Urothelium cell line (cell line): ENCODE measurements at places on chromosomes 7 and 10.

- DNase-seq = no peak
Measured at GRCh38 chr7:2629746-2630681, 1.8 kb upstream of the TTYH3 start.

DNA sequence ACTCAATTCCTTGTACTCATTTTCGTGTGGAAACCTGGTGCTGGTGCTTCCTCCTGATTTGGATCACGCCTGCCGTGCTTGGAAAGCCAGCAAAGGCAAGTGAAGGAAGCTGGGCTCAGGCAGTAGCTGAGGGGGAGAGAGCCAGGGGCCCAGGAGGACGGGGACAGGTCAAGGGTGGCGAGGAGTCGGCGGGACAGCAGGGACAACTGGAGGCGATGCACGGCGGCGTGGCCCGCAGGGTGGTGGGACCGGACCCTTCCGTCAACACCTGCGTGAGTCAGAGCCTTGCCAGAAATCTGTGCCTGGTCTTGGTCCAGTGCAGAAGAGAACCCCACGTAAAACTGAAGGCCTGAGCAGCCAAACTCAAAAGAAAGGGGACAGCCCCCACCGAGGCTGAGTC, 309.7 kb upstream of the SHH start:
- DNase-seq = no peak

GRCh38 chr7:66739477-66739876, 1.1 kb upstream of the RABGEF1 start:
- DNase-seq = no peak

- DNase-seq = no peak
Measured at GRCh38 chr7:109190766-109191398, 621.2 kb downstream of the DNAJB9 start.

- no peak for DNase-seq
Measured at GRCh38 chr7:146486519-146486918, 369.9 kb downstream of the CNTNAP2 start.

- DNase-seq = no peak
Measured at GRCh38 chr10:131891929-131892805, 8.6 kb upstream of the PPP2R2D start.

DNA sequence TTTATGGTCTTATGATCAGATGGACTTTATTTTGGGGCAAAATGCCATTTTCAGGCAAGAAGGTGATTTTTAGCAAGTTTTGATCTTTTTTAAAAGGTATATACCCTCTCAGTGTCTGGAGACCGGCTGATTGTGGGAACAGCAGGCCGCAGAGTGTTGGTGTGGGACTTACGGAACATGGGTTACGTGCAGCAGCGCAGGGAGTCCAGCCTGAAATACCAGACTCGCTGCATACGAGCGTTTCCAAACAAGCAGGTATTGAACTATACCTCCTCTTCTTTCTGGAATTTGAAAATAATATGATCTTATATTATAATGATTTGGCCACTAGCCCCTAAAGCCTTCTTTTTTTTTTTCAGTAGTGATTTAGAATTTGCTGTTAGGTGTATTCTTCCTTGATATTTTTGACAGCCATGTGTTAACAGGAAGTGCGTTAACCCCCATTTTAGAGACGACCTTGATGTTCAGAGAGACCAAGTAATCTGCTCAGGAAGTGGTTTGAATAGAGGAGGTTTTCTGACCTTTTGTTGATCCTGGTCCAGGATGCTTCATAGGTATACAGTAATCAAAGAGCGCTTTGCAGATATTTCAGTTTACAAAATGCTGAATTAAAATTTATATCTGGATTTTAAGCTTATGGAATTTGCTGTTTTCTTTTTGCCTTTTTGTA, 6.2 kb downstream of the BUB3 start:
- DNase-seq = no peak

- no peak for DNase-seq
Measured at GRCh38 chr10:7107285-7107684, 303.5 kb downstream of the SFMBT2 start.

- no peak for DNase-seq
Measured at GRCh38 chr10:88996927-88997326, 6.3 kb downstream of the FAS start.

DNA sequence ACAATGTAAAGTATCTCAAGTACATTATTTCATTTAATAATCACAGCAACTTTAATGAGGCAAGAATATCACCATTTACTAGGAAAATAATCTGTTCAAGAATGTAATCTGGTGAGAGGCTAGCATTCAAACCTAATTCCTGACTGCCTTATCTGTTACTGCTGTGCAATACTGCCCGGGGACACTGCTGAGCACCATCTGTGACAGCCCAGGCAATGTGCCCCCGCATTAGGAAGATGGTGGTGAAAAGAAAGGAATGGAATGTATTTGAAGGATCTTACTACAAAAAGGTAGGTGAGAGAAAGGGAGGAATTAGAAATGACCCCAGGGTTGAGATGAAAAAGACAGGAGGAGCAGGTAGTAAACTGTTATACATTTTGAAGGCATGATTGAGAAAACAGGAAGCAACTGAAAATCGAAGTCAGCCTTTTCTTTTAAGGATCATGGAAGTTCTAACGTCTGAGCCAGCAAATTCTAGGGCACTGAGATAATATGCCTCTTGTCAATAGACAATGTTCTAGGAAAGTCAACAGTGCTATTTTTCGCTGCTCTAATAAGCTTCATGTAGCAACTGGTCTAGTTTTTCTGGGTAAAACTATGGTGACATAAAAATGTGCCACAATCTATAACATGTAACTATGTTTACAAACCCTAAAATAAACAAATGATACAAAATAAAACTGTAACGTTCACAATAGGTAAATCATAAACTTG, 90.4 kb downstream of the ETV1 start:
- DNase-seq = no peak

GRCh38 chr7:87137271-87137670, 15.0 kb upstream of the DMTF1 start:
- no peak for DNase-seq

DNA sequence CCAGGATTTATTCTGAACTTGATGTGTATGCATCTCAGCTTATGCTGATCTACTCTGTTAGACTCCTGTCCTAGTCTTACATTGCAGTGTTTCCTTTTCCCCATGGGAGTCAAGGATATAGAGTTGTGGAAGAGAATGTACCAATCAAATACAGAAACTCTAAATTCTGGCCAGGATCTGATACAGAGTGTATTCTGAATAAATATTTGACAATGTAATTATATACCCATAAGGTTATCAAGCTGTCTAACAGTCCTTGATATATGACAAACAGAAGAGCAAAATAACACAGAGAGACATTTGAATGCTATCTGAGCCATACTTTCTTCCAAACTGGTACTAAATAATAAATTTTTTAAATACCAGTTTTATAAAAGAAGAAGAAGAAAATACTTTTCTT, 116.8 kb downstream of the ETV1 start:
- no peak for DNase-seq

GRCh38 chr10:1514681-1515080, 222.6 kb downstream of the ADARB2 start:
- DNase-seq = no peak

- DNase-seq = no peak
Measured at GRCh38 chr10:48343921-48344598, 37.6 kb downstream of the MAPK8 start.

DNA sequence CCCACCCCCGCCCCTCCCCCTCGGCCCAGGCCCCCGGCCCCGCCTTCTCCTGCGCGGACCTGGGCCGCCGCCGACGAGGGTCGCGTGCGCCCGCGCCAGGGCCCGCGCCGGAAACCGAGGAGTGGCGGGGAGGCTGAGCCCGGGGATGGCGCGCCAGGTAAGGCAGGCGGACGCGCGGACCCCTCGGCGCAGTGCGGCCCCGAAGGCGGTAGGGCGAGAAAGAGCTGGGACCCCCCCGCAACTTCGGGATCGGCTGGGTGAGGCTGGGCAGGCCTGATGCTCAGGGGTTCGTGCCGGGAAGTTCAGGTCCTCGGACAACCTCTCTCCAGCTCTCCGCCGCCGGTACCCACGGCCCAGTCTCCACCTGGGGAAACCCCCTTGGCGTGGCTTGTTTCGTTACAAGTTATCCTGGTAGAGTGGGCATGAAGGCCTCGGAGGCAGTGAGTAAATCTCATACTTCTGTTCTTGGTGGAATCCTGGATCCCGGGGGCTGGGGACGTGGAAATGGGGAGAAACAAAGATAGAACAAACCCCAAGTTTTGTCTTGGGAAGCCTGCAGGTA, 58.4 kb downstream of the ZNF467 start:
- DNase-seq = no peak

DNA sequence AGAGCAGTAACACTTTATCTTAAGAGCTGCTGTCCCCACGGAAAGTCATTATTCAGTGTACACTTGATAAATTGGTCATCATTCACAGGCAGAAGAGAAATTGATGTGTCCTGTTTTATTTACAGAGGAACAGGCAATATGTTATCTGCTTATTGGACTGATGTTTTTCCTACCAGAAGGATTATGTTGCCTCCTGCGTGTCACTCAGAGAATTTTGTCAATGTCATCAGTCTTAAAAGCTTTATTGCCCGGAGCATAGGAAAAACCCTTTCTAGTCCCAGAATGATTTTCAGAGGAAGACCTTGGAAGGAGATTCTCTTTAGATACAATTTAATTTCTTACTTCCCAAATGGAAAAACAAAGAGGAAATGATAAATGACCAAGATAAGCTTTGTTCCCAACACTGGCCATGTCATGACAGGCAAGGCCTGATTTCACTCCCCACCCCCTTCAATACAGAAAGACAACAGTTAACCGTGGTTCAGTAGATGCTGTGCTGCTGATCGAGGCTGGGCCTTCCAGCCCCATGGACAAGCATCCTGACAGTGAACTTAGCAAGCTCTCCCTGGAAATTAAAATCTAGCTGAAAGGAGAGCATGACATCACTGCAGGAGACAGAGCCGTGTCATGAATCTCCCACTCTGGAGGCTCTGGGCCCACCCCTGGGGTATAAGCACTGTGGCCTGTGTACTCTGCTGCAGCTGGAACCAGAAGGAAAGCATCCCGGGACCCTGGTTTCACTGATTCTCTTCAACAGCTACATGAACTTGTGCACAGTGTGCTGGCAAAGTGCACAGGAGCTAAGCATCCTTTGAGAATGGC, 118.8 kb upstream of the LYZL2 start:
- DNase-seq = no peak

- DNase-seq = no peak
Measured at GRCh38 chr10:29297678-29298077, 8.8 kb downstream of the LYZL1 start.

DNA sequence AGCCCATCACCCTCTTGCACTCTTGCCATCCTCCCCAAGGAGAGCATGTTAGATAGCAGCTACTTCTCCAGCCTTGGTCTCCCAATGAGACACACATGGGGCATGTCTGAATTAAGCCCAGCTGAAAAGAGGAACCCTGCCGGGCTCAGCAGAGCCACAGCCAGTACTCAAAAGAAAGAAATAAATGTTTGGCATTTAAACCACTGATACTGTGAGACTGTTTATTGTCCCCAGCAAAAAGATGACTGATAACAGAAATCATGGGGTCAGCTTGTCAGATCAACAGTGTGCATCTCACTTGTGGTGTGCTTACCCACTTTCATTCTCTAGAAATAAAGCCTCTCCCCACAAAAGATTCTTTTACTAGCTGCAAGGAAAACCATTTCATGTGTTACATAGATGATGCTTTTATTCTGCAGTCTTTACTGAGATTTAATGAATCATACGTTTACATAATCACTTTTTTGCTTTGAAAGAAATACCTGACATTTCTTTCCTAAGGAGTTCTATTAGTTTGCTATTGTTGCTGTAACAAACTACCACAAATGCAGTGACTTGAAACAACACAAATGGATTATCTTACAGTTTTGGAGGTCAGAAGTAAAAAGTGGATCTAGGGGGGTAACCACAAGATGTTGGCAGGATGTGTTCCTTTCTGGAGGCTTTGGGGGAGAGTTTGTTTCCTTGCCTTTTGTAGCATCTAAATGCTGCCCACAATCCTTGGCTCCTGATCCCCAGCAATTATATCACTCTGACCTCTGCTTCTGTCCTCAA, 20.9 kb downstream of the ANKRD7 start:
- no peak for DNase-seq

DNA sequence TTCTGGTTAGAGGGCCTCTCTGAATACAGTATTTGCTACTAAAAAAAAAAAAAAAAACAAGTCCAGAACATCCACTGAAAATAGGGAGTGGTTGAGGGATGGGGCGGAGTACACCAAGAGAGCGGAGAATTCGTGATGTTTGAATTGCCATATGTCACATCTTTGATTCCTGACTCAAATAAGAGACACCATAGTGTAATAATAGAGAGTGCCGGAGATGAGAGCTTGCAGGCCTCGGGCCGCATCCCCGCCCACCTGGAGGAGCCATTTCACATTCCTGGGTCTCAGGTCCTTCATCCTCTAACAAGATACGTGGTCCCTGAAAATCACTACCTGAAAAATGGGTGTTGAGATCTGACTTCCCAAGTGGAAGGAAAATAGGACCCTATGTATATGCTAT, 46.8 kb downstream of the KIAA1549 start:
- DNase-seq = no peak

GRCh38 chr7:106273009-106273668, 11.6 kb downstream of the NAMPT start:
- DNase-seq = no peak

GRCh38 chr10:110327262-110327914, 22.7 kb upstream of the SMNDC1 start:
- DNase-seq = no peak

- DNase-seq = no peak
Measured at GRCh38 chr10:112562809-112563663, 116.0 kb downstream of the VTI1A start.

DNA sequence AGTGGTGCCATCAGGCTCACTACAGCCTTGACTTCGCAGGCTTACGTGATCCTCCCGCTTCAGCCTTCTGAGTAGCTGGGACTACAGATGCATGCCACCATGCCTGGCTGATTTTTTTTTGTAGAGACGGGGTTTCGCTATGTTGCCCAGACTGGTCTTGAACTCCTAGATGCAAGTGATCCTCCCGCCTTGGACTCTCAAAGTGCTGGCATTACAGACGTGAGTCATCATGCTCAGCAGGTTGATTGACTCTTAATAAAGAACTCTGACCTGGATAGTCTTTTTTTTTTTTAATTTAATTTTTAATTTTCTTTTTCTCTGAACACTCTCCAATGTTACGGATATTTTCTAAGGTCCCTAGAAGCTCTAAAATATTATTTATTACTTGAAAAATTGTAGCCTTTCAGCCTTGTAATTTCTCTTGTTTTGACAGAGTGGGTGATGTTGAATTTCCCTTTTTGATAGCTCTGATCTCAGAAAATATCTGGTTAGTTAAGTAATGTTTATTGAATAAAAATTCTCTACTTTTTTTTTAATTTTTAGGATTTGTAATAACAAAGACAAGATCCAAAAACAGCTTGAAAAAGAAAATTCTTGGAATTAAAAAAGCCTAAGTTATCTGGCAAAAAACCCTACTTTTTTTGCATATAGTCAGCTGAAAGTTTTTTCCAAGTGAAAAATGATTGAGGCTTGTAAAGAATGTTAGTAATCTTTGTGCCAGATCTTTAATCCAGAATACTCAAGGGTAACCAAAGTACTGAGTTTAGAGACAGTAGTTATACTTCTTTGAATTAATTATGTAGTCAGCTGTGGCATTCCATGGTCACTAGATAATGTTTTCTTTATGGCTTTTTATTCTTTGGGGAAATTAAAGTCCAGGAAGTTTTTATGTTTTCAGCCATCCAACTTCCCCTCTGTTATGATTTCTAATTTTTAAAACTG, 26.7 kb downstream of the TBC1D12 start:
- DNase-seq = no peak

GRCh38 chr7:73858807-73859206, 2.2 kb upstream of the TMEM270 start:
- no peak for DNase-seq

GRCh38 chr7:150357270-150357669, 11.4 kb upstream of the REPIN1 start:
- DNase-seq = peak; percentile 4

- DNase-seq = no peak
Measured at GRCh38 chr7:110790992-110791391, 299.9 kb upstream of the LRRN3 start.

GRCh38 chr7:111138586-111138985, 47.7 kb downstream of the LRRN3 start:
- DNase-seq = no peak
